Psoas muscle (tissue), 8 donors: ENCODE measurements at places on chromosomes 6 and 20.

- H3K27ac ChIP-seq, result no peak overlapping the region
- H3K36me3 ChIP-seq, result no peaks in the 10 kb centered on the region
- DNase-seq, result no peak
- no peak overlapping the region for H3K4me3 ChIP-seq
- H3K4me1 ChIP-seq, result peaks cover 6% of the 10 kb centered on the region
Observed at GRCh38 chr20:40655451-40655850, 33.6 kb downstream of the MAFB start.

GRCh38 chr6:75113446-75113845 is 92.4 kb downstream of the COL12A1 start:
- no peak overlapping the region for H3K27ac ChIP-seq
- no peaks in the 10 kb centered on the region for H3K4me1 ChIP-seq
- DNase-seq, result no peak
- no peaks in the 10 kb centered on the region for H3K36me3 ChIP-seq
- H3K4me3 ChIP-seq, result no peak overlapping the region

DNA sequence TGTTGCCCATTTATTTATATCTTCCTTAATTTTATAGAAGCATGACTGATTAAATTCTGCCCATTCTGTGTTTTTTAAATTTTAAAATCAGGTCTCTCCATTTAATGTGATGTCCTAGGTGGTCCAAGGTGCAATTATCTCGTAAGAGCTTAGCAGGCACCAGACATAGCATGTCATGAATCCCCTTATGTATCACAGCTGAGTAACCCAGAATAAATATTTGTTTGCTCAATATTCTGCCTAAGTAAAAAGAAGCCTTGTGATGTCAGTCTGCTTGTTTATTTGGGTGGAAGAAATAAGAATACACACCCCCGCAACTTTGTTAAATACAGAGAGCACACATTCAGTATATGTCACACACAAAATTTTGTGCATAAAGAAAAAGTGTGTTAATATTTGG is 211.3 kb downstream of the FARS2 start:
- H3K27me3 ChIP-seq, result no peaks in the 10 kb centered on the region
- no peak overlapping the region for H3K4me3 ChIP-seq
- DNase-seq, result no peak
- H3K27ac ChIP-seq, result no peak overlapping the region
- H3K36me3 ChIP-seq, result no peaks in the 10 kb centered on the region

GRCh38 chr6:2998998-2999617 is 586 bp upstream of the NQO2 start:
- H3K27me3 ChIP-seq, result no peaks in the 10 kb centered on the region
- no peak for DNase-seq
- peak overlapping the region; percentile 99 for H3K27ac ChIP-seq
- H3K4me1 ChIP-seq, result peaks cover 20% of the 10 kb centered on the region
- peak overlapping the region; percentile 95 for H3K4me3 ChIP-seq
- H3K36me3 ChIP-seq, result no peaks in the 10 kb centered on the region

DNA sequence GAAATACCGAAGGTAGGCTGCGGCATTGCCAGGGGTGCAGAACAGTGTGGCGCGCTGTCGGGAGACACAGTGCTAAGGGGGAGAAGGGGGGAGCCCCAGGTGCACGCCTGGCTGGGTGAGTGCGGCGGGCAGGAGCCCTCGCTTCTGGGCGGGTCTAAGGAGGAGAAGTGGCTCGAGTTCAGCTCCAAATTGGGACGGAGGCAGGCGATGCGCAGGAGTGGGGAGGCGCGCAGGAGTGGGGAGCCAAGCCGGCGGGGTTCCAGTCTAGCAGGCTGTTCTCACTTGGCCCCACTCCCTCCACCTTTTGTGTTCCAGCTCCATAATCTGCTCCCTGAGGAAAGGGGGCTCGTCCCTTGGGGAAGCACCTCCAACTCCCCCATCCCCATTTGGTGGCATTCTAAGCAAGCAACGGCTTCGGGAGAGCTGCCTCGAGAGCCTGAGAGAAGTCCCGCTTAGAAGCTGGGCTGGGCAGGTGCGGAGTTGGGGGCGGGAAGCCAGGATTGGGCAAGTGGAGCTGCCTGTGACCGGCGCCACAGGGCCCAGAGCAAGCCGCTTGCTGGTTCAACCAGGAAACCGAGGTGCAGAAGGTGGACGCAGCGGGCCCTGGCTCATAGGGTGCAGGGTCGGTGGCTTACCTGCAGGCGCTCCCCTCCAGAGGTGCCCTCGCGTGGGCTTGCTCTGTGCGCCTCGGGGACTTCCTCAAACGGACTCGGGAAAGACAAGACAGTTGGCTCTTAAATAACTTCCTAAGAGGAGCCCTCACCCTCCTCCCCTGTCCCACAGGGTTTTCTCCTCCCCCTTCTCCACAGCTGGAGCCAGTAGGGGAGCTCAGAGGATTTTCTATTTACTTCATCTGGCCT is at the start of gene F13A1:
F13A1 (minus strand) TSS at position 711 of the 860 bp plus-strand sequence. CDS start 1,998 bp downstream, outside the sequence.
- H3K27me3 ChIP-seq, result no peaks in the 10 kb centered on the region
- no peak within 1 kb of the TSS for H3K27ac ChIP-seq
- no peaks in the 10 kb centered on the region for H3K36me3 ChIP-seq
- peak within 1 kb of the TSS; percentile 44 for H3K4me3 ChIP-seq

GRCh38 chr20:53978497-53978896 is 91.9 kb downstream of the BCAS1 start:
- H3K4me1 ChIP-seq, result no peaks in the 10 kb centered on the region
- no peaks in the 10 kb centered on the region for H3K27me3 ChIP-seq
- H3K36me3 ChIP-seq, result no peaks in the 10 kb centered on the region
- H3K4me3 ChIP-seq, result no peak overlapping the region

GRCh38 chr20:17878069-17878911 is 90.3 kb downstream of the SNX5 start:
- H3K27me3 ChIP-seq, result no peaks in the 10 kb centered on the region
- H3K4me3 ChIP-seq, result no peak overlapping the region
- DNase-seq, result no peak
- no peaks in the 10 kb centered on the region for H3K4me1 ChIP-seq
- H3K36me3 ChIP-seq, result no peaks in the 10 kb centered on the region

DNA sequence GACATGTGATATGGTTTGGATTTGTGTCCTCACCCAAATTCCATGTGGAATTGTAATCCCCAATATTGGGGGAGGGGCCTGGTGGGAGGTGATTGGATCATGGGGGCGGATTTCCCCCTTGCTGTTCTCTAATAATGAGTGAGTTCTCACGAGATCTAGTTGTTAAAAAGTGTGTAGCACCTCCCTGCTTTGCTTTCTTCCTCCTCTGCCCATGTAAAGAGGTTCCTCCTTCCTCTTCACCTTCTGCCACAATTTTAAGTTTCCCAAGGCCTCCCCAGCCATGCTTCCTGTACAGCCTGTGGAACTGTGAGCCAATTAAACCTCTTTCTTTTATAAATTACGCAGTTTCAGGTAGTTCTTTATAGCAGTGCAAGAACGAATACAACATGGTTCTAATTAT is 2.1 kb upstream of the ZNF451 start:
- peaks cover 22% of the 10 kb centered on the region for H3K4me1 ChIP-seq
- no peak for DNase-seq
- peaks cover 15% of the 10 kb centered on the region for H3K36me3 ChIP-seq
- H3K27me3 ChIP-seq, result no peaks in the 10 kb centered on the region
- no peak overlapping the region for H3K27ac ChIP-seq

GRCh38 chr6:31336896-31337496 is 20.0 kb downstream of the HLA-B start:
- H3K27me3 ChIP-seq, result no peaks in the 10 kb centered on the region
- no peaks in the 10 kb centered on the region for H3K36me3 ChIP-seq
- no peak overlapping the region for H3K4me3 ChIP-seq
- no peaks in the 10 kb centered on the region for H3K4me1 ChIP-seq
- no peak overlapping the region for H3K27ac ChIP-seq

- DNase-seq, result no peak
- no peaks in the 10 kb centered on the region for H3K4me1 ChIP-seq
- no peaks in the 10 kb centered on the region for H3K36me3 ChIP-seq
- no peaks in the 10 kb centered on the region for H3K27me3 ChIP-seq
- no peak overlapping the region for H3K4me3 ChIP-seq
Observed at GRCh38 chr6:126919947-126920346, 198.5 kb upstream of the RSPO3 start.

GRCh38 chr20:50672400-50673145 is 18.8 kb downstream of the RIPOR3 start:
- no peaks in the 10 kb centered on the region for H3K36me3 ChIP-seq
- no peaks in the 10 kb centered on the region for H3K27me3 ChIP-seq
- H3K27ac ChIP-seq, result no peak overlapping the region
- H3K4me1 ChIP-seq, result no peaks in the 10 kb centered on the region

GRCh38 chr20:25338112-25339023 is 52.3 kb downstream of the ABHD12 start:
- H3K27me3 ChIP-seq, result no peaks in the 10 kb centered on the region
- no peak overlapping the region for H3K4me3 ChIP-seq
- H3K27ac ChIP-seq, result no peak overlapping the region
- peaks cover 8% of the 10 kb centered on the region for H3K4me1 ChIP-seq

DNA sequence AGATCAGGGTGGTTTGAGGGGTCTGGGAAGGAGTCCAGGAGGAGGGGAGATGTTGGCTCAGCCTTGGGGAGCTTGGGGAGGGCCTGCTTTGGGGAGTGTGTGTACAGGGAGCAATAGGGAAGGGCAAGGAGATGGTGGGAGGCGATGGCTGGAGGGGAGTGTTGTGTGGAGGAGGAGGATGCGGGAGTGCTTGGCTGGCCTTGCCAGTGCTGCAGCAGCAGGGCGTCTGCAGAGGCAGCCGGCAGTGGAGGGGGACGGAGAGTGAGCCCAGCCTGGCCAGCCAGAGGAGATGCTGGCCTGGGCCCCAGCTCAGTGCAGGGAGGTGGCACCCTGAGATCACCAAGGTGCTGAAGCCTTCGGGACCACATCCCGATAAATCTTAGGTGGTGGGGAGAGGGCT is 3.9 kb downstream of the IP6K3 start:
- H3K4me3 ChIP-seq, result peak overlapping the region; percentile 72
- H3K36me3 ChIP-seq, result no peaks in the 10 kb centered on the region
- peaks cover 38% of the 10 kb centered on the region for H3K4me1 ChIP-seq
- H3K27ac ChIP-seq, result peak overlapping the region; percentile 100
